PC-3 (cell line): ENCODE measurements at places on chromosomes 16 and 17. TPM values are rescaled to one million over a fixed set of nuclear protein-coding genes. Genes with fewer than 3 reads are reported as not detected.
A peak's percentile ranks its signal among the peaks of the same experiment; 100 is the strongest.

GRCh38 chr17:82216301-82217119 lies 3.9 kb upstream of the CCDC57 start:
- DNase-seq, result peak; percentile 92

GRCh38 chr16:72926177-72927070 lies 121.5 kb downstream of the ZFHX3 start:
- no peak for DNase-seq

DNA sequence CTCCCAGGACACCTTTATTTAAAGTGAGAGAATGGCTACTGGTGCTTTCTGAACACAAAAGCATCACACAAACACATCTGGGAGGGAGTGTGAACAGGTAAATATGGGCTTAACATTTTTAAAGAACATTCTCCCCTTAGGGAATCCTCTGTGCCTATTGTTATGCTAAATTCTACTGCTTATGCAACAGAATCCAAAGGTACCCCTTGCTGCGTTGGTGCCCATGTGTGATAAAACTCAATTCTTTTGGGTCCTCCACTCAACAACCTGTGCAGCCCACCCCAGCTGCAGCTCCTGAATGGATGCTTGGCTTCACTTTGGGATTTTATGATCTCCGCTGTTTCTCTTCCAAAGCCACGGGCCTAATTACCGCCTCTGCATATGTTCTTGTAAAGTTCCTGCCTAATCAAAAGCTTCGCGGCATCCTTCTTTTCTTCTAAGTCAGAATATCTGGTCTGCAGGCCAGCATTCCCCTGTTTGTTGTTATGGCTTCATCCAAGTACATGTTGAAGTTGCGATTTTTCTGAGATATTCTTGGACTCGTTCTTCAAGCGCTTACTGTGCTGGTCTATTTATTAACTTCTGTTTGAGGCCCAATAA lies 23.9 kb downstream of the RHBDL3 start:
- DNase-seq, result no peak

DNA sequence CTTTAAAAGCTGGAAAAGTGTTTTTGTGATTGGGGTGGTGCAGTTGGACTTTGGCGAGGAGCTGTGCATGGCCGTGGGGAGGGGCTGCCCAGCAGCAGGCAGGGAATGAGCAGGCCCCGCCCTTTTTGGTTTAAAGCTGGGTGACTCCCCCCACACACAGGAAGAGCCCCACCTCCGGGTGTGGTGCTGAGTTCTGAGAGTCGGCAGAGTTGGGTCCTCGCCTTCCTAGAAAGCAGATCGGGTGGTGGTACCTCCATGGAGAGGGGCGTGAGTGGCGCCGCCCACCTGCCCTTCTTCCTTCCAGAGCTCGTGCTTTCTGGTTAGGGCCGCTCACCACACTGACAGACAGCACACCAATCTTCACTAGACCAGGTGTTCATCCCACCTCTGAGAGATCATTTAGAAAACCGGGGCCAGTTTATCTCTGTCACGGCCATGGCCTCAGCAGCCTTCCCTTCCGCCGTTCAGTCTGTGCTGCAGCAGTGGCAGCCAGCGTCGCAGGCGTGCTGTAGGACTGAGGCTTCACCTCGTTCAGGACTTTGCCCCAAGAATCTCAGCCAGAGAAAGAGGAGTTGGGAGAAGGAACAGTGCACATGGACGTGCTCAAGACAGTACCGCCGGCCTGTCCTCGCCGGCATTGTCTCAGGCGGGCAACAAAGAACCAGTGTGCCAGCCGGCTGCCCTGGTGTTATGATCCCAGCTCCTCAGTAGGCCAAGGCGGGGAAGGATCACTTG lies 144.0 kb upstream of the CHMP6 start:
- DNase-seq, result no peak

GRCh38 chr16:78057803-78058564 lies 35.6 kb downstream of the CLEC3A start:
- DNase-seq, result no peak

DNA sequence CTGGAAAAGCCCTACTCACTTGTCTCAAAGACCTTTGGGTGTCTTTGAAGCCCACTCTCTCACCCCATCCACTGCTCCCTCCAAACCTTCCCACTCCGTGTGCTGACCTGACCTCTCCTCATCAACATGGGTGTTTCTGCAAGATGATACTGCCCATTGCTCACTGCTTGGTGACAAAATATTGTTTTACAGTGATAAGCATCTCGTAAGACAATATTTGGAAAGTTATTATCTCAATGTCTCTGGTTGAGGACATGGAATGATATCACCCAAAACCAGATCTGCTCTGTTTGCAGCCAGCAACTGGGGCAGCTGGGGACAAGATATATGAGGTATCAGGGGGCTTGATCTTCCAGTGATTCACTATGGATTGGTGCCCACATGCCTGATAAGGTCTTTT lies 195.8 kb downstream of the SALL1 start:
- DNase-seq, result no peak

- no peak for DNase-seq
Observed at GRCh38 chr17:32828822-32829221, 48.1 kb downstream of the MYO1D start.

GRCh38 chr16:30437511-30438046 lies 7.7 kb upstream of the DCTPP1 start:
- DNase-seq, result peak; percentile 56

- no peak for DNase-seq
Observed at GRCh38 chr16:4320571-4321137, 4.8 kb downstream of the GLIS2 start.

DNA sequence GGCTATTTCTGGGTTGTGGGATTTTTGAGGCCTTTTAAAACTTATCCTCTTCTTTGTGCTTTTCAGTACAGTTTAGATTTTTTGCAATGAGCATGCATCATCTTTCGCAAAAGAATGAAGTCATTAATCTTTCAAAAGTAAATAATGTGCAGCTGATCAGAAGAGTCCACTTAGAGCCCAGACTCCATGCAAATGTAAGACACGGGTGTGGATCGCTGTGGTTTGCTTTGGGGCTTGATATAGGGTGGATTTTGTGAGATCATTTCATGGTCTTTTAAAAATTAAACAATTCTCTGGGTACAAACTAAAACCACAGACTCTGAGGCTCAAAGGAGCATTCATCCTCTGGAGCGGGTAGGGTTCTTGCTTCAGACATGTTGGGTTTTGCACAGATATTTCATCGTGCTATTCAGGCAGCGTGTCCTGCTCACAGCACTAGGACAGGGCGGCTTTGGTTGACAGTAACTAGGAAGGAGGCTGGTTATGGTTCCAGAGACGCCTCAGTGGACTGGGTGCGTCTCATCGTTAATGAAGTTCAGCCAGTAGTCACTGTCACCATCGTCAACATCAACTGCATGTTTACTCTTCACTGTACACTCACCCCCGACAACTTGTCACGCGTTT lies 129.4 kb upstream of the PLCG2 start:
- no peak for DNase-seq

GRCh38 chr17:5179003-5179402 lies 12.7 kb downstream of the ZNF594 start:
- no peak for DNase-seq

- no peak for DNase-seq
Observed at GRCh38 chr17:48925991-48926342, 17.8 kb downstream of the UBE2Z start.

DNA sequence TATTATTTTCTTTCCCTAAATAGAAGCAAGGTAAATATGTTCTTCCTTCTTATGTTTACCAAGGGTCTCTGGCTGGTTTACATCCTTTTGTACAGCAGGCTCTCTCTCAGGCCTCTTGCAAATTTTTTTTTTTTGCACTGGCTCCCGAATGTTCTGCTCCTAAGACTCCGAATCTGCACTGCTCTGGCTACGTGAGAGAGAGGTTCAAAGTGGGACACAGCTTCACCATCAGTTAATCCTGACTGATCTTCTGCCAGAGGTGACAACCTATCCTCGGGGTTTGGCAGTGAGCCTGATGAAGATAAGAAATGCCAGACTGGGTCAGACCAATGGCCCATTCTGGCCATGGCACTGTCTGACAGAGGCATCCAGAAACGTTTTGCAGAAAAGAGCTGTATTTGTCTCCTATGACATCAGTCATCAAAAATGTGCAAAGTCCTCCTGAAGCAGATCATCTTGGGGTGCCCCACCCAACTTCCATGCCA lies 136.9 kb downstream of the GRIN2A start:
- DNase-seq, result no peak

DNA sequence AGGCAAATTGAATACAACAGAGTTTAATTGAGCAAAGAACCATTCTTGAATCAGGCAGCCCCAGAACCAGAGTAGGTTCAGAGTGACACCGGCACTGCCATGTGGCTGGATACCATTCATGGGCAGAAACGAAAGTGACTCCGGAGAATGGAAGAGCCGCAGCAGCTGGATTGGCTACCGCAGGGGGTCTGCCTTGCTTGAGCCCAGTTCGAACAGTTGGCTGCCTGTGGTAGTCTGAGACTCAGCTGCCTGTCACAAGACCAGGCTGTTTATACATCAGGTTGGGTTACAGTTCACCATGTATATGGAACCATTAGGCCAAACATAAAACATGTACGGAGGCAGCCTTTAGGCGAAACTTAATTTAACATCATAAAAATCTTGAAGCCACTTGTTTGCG lies 205.2 kb upstream of the CHMP6 start:
- DNase-seq, result no peak

GRCh38 chr17:9568957-9569588 lies 6.5 kb downstream of the STX8 start:
- DNase-seq, result no peak

DNA sequence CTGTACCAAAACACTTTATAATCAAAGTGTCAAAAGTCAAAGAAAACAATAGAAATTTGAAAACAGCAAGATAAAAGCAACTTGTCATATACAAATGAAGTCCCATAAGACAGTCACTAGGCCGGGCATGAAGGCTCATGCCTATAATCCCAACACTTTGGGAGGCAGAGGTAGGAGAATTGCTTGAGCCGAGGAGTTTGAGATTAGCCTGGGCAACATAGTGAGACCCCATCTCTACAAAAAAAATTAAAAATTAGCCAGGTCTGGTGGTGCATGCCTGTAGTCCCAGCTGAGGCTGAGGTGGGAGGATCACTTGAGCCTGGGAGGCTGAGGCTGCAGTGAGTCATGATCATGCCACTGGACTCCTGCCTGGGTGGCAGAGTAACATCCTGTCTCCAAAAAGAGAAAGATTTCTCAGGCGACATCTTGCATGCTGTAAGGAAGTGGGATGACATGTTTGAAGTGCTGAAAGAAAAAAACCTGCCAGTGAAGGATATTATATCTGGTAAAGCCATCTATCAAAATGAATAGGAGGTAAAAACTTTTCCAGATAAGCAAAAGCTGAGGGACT lies 98.7 kb upstream of the NACA2 start:
- peak; percentile 43 for DNase-seq

- no peak for DNase-seq
Observed at GRCh38 chr16:79209308-79209707, 391.2 kb downstream of the MAF start.

DNA sequence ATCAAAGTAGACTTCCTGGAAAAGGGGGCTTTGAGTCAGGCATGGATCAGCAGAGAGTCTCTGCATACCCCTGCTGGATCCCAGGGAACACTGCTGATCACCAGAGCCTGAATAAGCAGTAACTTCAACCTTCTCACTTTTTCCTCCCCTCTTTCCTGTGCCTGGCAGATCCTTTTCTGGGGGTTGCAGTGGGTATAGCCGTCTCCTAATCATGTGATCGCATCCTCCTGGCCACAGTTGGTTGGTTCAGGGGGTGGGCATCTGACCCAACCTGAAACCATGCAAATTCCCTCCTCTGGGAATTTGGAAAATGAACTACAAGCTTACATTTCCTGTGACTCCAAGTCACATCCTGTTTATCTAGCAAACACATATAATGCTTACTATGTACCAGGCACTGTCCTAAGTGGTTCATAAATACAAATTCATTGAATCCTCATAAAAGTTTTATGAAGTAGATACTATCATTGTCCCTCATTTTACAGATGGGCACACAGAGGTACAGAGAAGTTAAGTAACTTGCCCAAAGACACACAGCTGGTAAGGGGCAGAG lies 120.3 kb downstream of the AXIN2 start:
- DNase-seq, result peak; percentile 25

- no peak for DNase-seq
Observed at GRCh38 chr17:31411707-31412285, 20.3 kb downstream of the RAB11FIP4 start.

GRCh38 chr16:81558444-81559175 lies 114.0 kb downstream of the CMIP start:
- DNase-seq, result no peak

DNA sequence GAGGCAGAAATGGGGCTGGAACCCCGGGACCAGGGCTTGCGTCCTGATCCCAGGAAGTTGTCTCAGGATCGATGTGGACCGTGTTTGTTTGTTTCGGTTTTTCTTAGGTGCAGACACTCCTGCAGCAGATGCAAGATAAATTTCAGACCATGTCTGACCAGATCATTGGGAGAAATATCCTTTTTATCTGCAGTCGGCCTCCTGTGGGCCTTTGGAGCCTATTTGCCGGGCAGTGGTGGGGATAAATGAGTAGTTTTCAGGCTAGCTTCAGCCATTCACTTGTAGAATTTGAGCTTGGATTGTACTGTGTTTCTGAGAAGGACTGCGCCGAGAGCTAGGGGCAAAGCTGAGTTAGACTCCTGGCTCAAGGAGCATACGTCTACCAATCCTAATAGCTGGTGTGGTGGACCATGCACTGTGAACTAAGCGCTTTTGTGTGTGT lies 816 bp downstream of the HSBP1 start:
- no peak for DNase-seq

DNA sequence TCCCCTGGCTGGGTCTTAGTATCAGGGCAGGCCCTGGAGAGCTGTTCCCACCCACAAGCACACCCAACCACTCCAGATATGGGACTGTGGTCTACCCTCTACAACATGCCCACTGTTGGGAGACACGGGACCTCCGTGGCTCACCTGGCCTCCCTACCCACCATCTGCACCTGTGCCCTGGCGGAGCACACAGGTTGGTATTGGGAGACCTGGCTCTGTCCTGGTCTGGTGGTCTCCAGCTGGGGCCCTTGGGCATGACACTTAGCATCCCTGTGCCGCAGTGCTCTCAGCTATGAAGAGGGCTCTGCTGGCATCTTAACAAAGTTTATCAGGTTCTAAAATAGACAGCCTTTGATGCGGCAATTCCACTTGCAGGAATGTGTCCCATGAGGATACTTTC lies 5.8 kb downstream of the C16orf95 start:
- no peak for DNase-seq

Gene KRTAP17-1
- not detected in 2 replicates for total RNA-seq

Gene SLC43A2
- 6.2 and 17.1 TPM in 2 replicates for total RNA-seq

Gene GPR142
- not detected in 2 replicates for total RNA-seq

Gene ZG16B
- total RNA-seq, result 8.6 and 17.0 TPM in 2 replicates

Gene FAM117A
- 9.7 and 16.3 TPM in 2 replicates for total RNA-seq

Gene OTOA
- total RNA-seq, result not detected in 2 replicates

Gene PRAC2
- 44.1 and 51.4 TPM in 2 replicates for total RNA-seq
